ENCODE measurements at places on chromosomes 1 and 21.
A peak's percentile ranks its signal among the peaks of the same experiment; 100 is the strongest.

GRCh38 chr1:21198929-21199328 lies 22.2 kb upstream of the EIF4G3 start:
- no peak for DNase-seq

DNA sequence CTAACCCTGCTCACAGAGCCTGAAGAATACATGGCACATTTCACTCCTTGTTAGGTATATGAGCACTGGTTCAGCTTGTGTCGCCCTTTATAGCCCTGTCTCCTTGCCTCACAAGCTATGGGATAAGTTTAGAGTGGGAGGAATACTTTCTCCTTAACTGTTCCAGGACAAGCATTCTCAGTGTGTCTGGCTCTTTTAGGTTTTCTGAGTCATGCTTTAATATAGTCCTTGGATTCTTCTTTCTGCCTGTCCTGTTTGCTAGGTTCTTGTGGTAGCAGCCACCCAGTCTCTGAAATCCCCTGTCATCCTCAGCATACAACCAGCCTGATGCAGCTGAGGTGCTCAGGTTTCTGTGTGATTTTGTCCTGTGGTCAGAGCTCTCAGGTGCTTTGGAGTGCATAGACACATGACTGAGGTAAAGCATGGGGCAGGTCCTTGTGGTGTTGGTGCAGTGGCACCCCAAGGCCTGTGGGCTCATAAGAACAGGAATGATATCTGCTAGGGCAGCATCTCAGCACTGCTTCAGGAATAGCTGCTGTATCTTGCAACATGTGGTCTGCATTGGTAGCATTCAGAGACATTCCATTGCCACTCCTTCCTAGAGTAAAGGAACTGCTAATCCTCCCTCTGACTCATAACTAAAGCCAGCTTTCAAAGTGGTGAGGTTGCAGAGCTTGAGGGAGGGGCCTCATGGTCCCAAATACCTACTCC lies 14.2 kb upstream of the CASQ2 start:
- no peak for DNase-seq

GRCh38 chr1:112762541-112763500 lies 47.7 kb upstream of the PPM1J start:
- no peak for DNase-seq

GRCh38 chr1:14783592-14783886 lies 185.1 kb downstream of the KAZN start:
- DNase-seq: no peak

GRCh38 chr1:29136391-29136915 lies 12.8 kb upstream of the TMEM200B start:
- DNase-seq: no peak

- no peak for DNase-seq
These were observed 682.2 kb upstream of the ADGRL2 start for GRCh38 chr1:81118550-81118949.

DNA sequence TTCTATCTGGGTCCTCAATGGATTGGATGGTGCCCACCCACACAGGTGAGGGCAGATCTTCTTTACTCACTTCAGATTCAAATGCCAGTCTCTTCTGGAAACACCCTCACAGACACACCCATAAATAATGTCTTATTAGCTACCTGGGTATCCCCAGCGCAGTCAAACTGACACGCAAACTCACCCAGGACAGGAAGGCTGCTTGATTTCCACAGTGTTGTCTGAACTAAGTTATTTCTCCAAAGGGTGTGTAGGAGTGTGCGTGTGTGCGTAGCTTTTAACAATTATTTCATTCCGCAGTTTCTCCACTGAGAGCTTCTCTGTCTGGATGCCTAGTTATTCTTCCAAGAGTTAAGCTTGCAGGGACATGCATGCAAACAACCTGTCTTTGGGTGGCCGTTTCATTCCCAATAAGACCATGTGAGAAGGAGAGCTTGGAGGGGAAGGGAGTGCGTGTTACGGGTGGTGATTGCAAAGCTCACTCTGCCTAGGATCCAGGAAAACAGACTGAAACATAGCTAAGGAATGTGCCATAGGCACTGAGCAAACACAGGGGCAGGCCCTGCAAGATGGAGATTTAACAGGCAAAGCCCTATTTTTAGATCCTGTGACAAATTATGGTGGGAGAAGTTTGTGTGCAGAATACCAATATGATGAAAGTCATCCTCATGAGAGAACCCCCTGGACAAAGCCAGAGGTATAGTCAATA lies 269.7 kb downstream of the DYRK1A start:
- DNase-seq: no peak

DNA sequence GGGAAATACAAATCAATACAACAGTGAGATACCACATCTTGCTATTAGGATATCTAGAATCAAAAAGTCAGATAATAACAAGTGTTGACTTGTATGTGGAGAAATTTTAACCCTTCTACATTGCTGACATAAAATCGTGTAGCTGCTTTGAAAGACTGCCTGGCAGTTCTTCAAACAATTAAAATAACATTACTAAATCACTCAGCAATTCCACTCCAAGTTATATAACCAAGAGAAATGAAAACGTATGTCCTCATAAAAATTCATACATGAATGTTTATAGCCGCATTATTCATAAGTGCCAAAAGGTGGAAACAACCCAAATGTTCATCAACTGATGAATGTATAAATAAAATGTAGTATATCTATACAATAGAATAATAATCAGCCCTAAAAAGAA lies 164.6 kb downstream of the RASAL2 start:
- DNase-seq: no peak

- no peak for DNase-seq
These were observed 164.7 kb upstream of the RGS18 start for GRCh38 chr1:191993549-191993948.

- DNase-seq: no peak
These were observed 52.8 kb upstream of the ACADM start for GRCh38 chr1:75671708-75672107.

DNA sequence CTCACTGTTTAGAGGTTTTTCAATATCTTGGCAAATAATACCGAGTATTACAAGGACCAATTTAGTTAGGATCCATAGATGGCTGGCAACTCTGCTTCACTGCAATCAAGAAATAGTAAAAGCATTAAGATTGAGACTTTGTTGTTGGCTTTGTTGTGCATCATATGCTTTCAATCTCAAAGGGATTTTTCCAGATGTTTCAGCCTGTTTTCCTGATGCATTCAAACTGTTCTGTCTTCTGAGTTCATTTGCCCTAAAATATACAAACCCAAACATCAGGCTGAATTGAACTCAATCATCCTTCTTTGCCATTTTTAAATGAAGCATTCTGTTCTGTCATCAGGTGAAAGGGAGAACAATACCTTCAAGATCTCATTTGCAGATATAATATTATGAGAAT lies 248.7 kb downstream of the TTLL7 start:
- no peak for DNase-seq

DNA sequence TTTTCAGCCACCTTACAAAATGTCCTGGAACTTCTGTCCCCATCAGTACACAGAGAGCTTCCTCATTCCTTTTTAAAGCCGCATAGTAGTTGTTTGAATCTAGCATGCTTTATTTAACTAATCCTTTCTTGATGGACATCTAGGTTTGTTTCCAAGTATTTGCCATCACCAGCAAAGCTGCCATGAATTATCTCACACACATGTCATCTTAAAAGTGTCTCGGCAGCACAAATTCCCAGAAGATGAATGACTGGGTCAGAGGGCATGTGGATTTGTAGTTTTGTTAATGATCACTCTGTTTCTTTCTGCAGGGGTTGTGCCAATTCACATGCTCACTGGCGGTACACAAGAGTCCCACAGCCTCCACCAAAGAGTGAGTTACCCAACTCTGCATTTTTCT lies 68.3 kb downstream of the CLIC6 start:
- no peak for DNase-seq

DNA sequence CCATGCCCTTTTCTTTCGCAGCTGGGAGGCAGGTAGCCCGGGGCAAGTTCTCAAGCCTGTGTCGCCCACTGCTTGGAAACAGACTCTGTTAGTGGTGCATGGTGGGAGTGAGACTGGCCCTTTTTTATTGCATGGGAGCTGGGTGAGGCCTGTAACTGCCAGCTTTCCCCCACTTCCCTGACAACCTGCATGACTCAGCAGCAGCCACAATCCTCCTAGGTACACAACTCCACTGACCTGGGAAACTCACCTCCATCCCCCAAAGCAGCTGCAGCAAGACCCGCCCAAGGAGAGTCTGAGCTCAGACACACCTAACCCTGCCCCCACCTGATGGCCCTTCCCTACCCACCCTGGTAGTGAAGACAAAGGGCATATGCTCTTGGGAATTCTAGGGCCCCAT lies 25.8 kb downstream of the PIGP start:
- no peak for DNase-seq

DNA sequence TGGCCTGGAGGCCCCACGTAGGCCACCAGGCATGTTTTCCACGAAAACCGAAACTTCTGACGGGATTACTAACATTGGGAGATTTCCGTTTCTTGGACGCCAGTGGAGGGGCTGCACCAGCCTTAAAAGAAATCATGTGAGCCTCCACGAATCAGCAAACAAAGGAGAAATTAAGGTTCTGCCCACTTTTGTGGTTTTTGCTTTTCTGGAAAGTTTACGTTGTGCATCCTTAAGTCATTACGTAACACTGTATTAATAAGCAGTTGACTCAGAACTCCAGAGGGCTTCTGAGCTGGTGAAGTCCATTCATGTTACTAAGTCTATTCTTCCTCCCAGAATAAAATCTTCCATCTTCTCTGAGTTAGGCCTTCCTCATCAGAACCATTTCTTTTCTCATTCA lies 168.5 kb downstream of the PSMG1 start:
- DNase-seq: no peak

DNA sequence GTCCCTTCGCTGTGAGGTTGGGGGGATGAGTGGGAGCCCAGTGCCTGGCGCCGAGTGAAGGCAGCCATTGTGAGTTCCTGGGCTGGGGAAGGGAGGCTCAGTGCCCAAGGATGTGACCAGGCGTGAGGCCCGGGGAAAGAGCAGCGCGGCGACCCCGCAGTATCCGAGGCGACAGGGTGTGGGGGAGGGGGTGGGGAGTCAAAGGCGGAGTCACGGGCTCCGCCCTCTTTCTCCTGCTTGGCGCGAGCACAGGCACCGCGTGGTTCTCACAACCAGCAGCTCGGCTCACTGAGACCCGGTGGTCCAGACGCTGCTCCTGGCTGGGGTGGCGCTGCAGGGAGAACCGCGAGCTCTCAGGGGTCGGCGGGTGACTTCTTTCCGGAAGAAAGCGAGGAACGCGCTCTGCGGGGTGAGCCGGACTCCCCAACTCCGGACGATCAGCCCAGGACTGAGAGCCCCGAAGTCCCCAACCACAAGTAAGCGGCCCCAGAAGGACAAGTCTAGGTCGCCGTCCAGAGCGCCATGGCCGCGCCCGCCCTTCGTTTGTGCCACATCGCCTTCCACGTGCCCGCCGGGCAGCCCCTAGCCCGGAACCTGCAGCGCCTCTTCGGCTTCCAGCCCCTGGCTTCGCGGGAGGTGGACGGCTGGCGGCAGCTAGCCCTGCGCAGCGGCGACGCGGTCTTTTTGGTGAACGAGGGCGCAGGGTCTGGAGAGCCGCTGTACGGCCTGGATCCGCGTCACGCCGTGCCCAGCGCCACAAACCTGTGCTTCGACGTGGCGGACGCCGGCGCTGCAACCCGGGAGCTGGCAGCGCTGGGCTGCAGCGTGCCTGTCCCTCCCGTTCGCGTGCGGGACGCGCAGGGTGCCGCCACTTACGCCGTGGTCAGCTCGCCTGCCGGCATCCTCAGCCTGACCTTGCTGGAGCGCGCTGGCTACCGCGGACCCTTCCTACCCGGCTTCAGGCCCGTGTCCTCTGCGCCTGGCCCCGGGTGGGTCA lies at the start of gene HPDL:
Gene HPDL, plus strand, starts transcription at position 269 of the 997 bp plus-strand sequence. Its CDS starts 254 bp downstream, at position 523.
- DNase-seq: peak; percentile 81

DNA sequence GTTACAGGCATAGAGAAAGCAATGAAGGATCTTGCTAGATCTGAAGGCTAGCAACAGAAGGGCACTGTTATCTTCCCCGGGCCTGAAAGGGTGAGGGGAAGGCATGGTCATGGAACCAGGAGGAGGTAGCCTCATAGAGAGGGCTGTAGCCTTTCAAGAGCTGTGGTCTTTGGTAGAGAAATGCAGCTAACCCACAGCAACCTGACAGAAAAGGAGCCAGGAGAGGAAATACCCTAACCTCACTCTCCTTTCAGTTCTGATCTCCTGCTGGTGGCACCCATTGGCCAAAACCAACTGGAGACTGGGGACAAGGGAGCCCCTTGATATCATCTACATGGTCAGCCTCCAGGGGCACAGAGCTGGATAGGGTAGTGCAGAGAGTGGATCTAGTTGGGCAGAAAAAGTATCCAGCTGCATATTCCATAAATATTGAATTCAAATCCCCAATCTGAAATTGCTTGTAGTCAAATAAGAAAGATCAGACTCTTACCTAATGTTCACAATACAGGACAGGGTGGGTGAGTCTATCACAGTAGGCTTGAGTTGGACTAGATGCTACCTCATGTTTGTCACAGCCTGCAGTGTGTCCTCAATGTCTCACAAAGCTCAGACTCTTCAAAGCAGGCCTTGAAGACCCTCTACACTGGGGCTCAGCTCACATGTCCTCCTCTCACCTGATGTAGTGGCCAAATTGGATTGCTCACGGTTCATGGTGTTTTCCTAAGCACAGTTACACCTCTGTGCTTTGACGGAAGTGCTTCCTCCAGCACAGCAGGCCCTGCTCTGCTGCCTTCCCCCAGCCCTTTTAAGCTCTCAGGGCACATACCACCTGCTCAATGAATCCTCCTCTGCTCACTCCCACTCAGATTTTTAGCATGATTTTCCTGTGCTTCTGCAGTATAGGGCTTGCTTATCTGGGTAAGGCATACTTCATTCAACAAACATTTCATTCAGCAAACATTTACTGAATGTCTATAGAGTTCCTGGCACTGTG lies 74.1 kb upstream of the JUN start:
- DNase-seq: no peak

- DNase-seq: no peak
These were observed 14.7 kb downstream of the TNFRSF18 start for GRCh38 chr1:1191734-1192133.

GRCh38 chr1:24228311-24228710 lies 41.2 kb upstream of the IFNLR1 start:
- DNase-seq: no peak

- DNase-seq: peak; percentile 21
These were observed 151.6 kb downstream of the SDCCAG8 start for GRCh38 chr1:243407284-243408018.

GRCh38 chr1:27603309-27603680 lies 649 bp downstream of the AHDC1 start:
- DNase-seq: no peak

DNA sequence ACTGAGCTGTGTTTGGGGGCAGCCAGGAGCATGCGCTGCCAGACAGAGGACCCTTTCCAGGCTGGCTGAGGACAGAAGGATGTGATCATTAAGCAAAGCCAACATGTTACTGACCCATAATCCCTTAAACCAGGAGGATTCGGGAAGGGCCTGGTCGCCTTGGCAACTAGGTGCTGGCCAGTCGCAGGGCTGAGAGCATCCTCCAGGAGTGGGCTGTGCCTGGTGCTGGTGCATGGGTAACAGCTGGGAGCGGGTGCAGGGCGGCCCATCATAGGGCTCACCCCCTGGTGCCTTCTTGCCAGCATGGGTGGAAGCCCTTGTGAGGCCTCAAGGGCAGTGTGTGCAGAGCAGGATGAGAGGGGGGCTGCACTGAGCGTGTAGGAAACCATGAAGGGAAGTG lies 17.2 kb downstream of the CDK18 start:
- DNase-seq: no peak

- DNase-seq: no peak
These were observed 100.5 kb upstream of the NEK7 start for GRCh38 chr1:198056255-198056654.

- no peak for DNase-seq
These were observed 93.1 kb downstream of the SLC16A1 start for GRCh38 chr1:112862753-112863426.

All from putamen (tissue), 1 donor.